ENCODE measurements at places on chromosomes 6 and 20.

- no peak for DNase-seq
These were observed 94.9 kb upstream of the CEP85L start for GRCh38 chr6:118746145-118746824.

GRCh38 chr20:40892642-40893041 lies 136.0 kb upstream of the TOP1 start:
- peak; percentile 4 for DNase-seq

DNA sequence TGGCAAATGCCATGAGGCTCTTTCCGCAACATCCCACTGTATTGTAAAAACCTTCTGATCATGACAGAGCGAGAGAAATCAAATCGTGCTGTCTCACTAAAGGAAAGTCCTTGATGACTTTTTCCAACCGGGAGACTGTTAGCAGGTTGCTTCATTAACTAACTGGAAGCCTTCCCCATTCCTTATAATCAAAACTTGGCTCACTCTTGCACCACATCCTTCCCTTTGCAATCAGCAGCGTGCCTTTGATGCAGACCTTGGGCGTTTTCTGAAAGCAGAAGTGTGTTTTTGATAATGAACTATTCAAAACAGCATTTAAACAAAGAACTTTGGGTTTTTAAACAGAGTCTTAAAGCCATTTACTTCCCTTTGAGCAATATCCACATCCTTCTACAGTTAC lies 96.2 kb upstream of the CNR1 start:
- no peak for DNase-seq

DNA sequence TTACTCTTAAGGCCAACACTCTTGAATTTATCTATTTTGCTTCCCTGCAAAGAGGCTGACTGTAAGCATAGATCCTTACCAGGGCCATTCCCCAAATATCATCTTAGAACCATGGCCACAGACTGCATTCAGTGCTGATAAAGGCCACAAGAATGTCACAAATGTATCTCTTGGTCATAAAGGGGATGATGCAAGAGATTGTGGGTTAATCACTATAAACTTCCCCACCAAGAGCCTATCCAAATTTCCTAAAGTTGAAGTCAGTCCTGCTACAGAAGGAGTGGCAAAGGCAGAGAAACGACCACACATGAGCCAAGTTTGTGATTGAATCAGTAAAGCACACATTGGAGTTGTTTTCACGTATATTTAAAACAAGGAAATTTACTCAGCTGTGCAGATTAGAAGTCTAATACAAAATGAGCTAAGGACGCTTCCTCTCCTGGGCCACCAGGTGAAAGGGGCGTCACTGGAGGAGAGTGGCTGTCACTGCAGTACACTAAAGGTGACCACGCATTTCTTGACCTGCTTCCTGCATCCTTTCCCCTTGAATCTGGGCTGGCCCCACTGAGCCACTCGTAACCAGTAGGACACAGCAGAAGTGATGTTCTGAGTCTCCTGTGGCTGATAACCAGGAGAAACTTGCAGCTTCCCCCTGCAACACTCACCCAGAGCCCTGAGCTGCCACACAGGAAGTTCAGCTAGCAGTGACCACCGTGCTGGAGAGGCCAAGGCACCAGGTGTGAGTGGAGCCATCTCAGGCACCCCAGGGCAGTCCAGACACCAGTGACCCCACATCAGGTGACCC lies 181.9 kb downstream of the SYNDIG1 start:
- no peak for DNase-seq

- DNase-seq = no peak
These were observed 304 bp downstream of the PBX2 start for GRCh38 chr6:32189742-32190053.

- no peak for DNase-seq
These were observed 207.7 kb upstream of the PTCHD4 start for GRCh38 chr6:48318670-48319069.

- no peak for DNase-seq
These were observed 567.4 kb upstream of the CITED2 start for GRCh38 chr6:139941826-139942225.

- DNase-seq = no peak
These were observed 261.7 kb upstream of the NOX3 start for GRCh38 chr6:155717374-155717773.

GRCh38 chr6:12636336-12636735 lies 80.2 kb upstream of the PHACTR1 start:
- DNase-seq = no peak

GRCh38 chr6:124792386-124792785 lies 169.9 kb upstream of the RNF217 start:
- no peak for DNase-seq

DNA sequence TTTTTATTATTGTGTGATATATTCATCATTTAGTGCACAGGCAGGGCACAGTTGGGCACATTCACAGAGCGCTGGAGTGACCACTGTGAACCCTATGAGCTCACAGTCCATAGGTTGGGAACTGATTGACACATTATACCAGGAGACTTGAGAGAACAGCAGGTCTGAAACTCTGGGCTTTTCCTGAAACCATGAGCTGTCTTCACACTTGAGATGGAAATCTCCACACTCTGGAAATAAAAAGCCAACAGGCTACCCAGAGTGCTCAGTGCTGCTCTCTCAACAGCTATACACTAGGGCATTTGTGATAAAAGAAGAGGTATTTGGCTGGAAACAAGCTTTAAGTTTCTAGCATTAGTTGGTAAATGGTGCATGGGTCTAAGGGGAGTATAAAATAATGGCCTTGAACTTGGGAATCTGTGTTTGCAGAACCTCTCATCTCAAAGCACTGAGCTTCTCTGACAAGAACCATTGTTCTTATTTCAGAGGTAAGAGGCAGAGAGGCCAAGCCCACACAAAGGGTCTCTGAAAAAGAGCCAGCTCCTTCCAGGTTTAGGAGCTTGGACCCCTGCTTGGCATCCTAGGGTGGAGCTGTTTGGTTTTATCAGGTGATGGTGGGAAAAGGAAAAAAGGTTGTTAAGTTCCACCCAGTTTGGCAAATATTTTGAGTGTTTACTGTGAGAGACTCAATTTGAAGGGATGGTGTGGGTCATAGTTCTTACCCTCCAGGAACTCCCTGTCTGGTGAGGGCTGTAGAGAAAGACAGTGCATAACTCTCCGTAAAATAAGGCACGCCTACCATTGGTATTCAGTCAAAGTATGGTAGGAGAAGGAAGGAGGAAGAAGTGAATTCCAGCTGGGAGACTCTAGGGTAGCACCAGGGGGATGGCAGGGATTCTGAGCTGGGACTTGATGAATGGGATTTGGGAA lies 14.5 kb downstream of the CHMP4B start:
- no peak for DNase-seq

Data from GM12864 (cell line).